ENCODE measurements at places on chromosomes 4 and X.

- no peak for DNase-seq
Observed at GRCh38 chrX:136215559-136215958, 35.6 kb downstream of the MAP7D3 start.

DNA sequence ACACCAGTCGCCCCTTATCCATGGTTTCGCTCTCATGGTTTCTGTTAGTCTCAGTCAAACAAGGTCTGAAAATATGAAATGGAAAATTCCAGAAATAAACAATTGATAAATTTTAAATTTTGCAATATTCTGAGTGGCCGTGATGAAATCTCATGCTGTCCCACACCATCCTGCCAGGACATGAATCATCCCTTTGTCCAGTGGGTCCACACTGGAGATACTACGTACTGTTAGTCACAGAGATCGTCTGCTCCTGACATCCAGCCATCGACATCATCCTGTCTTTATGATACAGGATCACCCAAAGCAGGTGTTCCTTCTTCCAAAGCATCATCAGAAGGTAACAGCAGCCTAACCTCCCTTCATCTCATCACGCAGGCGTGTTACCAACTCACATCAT, 76.5 kb upstream of the MSX1 start:
- no peak for DNase-seq

GRCh38 chr4:147928400-147928799, 196.5 kb downstream of the ARHGAP10 start:
- no peak for DNase-seq

DNA sequence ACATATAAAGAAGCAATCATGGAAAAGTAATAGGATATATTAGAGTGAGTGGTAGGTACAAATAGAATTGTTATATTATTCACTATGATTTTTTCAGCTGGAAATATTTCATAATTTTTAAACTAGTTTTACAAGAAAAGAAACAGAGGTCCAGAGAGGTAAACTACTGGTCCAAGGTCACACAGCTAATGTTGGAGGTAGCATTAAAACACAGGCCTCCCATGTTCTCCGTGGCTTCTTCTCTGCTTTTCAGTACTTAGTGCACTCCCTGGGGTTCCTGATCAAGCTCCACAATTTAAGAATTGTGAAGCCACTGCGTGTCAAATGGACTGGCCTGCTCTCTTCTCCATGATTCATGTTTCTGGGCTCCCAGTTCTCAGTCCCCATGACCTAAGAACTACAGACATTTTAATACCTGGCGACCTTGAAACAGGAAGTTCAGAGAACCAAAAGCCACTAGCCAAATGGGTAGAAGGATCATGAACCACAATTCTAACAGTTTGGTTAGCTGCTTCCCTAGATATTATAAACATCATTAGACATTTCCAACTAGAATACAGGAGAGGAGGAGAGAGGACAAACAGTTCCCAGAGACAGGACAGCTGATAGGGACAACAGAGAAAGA, 172.0 kb upstream of the KLF3 start:
- no peak for DNase-seq

DNA sequence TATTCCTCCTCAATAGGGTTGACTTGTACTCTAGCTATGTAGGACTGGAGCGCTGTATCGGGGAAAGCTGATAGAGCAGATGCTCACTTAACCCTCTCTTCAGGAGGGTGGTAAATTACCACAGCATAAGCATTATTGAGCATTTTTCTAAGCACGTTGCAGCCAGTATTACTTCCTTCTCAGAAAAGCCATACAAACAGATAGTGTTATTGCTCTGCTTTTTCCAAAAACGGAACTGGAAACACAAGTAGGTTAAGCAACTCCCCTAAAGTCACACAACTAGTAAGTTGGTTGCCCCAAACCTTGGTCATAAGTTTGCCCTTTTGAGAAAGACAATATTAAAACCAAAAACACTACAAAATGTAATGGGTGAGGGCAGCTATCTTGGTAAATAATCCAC, 73.9 kb downstream of the REELD1 start:
- no peak for DNase-seq

DNA sequence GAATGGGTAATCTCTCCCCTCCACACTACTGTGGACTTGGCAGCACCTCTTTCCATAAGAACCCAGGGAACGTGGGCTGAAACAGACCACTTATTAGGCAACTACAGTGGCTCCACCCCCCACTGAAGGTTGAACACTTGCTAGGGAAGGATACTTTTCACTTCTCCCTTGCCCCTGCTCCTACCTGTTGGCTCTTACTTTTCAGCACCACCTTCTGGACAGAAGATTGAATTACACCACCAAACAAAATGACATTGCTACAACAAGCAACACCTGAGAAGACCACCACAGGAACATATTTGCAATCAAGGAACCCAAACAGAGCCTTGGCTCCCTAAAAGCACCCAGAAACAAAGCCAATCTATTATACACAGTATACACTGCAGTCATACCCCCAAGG, 132.1 kb upstream of the CXCL13 start:
- peak; percentile 21 for DNase-seq

- peak; percentile 71 for DNase-seq
Observed at GRCh38 chrX:2710041-2710840, 19.1 kb downstream of the CD99 start.

DNA sequence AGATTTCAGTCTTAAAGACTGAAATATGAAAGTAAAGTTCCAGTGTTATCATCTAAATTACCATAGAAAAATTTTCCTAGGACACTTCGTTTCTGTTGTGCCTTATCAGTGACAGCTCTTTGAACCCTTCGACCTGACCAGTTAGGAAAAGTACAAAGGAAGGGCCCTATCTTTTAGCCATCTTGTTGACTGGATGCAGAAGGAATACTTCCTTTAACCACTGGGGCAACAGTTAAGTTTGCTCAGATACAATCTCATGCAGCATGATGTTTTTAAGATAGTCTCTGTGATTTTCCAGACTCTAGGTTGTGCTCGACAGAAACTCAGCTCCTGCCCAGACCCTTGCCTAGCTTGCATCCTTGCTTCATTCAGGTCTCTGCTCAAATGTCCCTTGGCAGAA, 210.5 kb upstream of the RPS6KA3 start:
- no peak for DNase-seq

- peak; percentile 27 for DNase-seq
Observed at GRCh38 chr4:15149234-15149838, 147.1 kb downstream of the CPEB2 start.

GRCh38 chr4:8244001-8244757, 25.4 kb upstream of the HTRA3 start:
- DNase-seq = no peak

DNA sequence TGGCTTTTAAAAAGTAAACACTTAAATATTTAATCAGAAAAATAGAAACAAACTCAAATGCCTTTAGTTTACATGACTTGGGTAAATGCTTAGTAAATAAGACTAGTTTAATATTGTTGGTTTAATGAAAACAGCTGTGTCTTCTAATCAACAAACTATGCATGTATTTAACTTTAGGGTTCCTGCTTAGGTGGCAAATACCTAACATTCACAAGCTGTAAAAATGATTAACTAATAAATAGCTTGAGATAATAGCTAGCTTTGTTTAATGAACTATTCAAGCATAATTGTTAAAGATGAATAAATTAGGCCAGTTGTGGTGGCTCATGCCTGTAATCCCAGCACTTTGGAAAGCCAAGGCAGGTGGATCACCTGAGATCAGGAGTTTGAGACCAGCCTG, 30.0 kb upstream of the USP46 start:
- no peak for DNase-seq

GRCh38 chr4:176882206-176882605, 89.5 kb upstream of the VEGFC start:
- DNase-seq = no peak

GRCh38 chrX:72280321-72280845, 3.3 kb upstream of the RPS4X start:
- no peak for DNase-seq

DNA sequence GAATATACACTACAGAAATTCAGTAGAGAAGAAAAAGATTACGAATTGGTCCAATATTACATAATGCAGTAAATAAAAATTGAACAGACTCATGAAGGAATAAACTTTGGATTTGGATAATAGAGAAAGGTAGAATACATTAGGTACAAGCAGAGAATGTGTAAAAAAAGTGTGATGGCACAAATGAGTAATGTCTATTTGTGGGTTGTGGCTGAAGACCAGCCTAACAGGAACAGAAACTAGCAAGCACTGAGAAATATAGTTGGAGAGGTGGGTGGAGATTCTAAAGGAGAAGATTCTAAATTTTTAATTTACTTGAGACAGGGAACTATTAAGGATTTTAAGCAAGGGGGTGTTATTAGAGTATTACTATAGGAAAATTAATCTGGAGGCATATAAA, 15.2 kb upstream of the CLOCK start:
- DNase-seq = peak; percentile 58

- DNase-seq = peak; percentile 66
Observed at GRCh38 chr4:98517218-98518021, 141.0 kb downstream of the TSPAN5 start.

GRCh38 chr4:67935888-67936287, 27.4 kb downstream of the TMPRSS11A start:
- DNase-seq = no peak

DNA sequence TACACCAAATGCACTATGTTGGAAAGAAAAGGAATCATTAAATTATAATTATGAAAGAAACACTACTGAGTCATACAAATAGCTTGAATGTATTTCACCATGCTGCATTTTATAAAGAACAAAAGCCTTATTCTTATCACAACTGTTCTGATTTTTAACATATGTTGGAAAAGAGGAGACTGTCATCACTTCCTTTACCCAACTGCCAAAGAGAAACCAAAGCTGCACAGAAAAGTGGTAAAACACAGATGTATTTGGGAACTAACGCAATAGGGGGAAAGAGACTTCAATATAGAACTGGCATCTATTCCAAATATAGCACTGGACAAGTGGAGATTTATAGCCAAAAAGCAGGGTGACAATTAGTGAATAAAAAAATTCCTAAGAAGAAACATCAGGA, 181.0 kb downstream of the SPANXN3 start:
- DNase-seq = no peak

DNA sequence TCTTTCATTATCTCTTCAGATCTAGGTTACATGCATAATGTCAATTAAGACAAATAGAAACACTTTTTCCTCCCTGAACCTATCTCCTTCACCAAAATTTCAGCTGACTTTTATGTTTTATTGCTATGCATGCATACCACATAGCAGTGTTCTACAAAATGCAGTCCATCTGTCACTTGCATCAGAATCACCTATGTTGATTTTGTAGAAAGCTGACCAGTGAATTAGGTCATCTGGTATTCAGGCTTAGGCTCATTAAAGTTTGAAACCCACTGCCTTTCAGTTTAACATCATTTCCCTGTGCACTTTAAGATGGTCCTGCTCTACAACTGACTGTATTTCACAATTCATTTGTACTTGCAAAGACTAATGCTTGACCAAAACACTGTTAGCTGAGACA, 277.9 kb downstream of the CFAP299 start:
- DNase-seq = no peak

DNA sequence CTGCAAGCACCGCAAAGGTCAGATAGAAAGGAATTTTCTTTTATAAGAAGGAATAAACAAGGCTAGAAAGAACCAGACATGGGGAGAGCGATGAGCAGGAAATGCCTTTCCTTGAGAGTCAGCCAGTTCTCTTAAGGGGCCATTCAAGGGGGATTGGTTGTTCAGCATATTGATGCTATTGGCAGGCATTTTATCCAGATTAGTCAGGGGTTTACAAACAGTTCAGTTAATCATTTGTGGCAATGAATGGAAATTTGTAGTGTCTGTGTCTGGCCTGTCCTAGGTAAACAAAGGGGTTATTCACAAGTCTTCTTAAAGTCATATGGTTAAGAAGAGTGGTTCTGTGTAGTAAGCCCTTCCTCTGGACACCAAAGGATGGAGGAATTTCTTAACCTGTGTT, 184.7 kb upstream of the FRMPD4 start:
- DNase-seq = no peak

DNA sequence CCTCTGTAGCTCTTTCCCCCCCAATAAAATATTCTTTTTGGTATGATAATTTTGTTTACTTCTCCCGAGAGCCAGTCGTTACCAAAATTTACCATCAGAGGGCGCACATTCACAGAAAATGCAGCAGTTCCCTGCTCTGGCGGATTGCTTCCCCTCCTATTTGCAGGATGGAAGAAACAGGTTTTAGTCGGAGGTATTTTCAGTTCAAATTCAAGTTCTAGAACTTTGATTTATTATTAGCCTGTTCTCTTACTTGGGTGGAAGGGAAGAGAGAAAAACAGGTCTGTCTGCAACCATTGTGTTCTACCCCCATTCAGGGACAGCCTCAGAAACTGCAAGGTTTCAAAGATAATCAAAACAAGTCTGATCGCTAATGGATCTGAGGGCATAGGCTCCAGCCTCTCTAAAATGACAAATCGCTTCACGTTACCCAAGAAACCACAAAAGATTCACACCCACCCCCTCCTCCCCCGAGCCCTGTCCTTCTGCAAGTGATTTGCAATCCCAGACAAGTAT, 263.8 kb upstream of the RPS6KA3 start:
- peak; percentile 60 for DNase-seq

DNA sequence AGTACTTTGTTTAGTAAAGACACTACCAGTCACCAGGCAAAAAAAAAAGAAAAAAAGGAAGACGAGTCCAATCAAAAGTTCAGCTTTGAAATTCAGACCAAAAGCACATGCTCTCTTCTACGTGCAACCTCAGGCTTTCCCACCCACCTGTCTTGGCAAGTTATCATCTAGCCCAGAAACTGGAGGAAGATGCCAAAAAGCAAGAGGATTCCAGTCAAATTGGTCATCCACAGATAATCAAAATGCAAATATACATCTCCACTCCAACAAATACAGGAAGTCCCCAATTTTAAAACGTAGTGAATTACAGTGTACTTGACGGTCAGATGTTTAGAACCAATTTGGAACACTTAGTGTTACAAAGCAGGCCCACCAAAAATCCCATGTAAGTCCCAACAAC, 96.5 kb downstream of the PALLD start:
- DNase-seq = no peak

Data from activated CD4-positive, alpha-beta T cell treated with anti-CD3 and anti-CD28 coated beads, Interleukin-10, Interleukin-2, amounts not matched to agents 100 ng/mL and 50 ng/mL, durations not matched to agents 16 hours and 8 hours (primary cell).